Body of pancreas (tissue), 4 donors: ENCODE measurements at places on chromosomes 3 and 15. TPM values are rescaled to one million over a fixed set of nuclear protein-coding genes. Genes with fewer than 3 reads are reported as not detected.

DNA sequence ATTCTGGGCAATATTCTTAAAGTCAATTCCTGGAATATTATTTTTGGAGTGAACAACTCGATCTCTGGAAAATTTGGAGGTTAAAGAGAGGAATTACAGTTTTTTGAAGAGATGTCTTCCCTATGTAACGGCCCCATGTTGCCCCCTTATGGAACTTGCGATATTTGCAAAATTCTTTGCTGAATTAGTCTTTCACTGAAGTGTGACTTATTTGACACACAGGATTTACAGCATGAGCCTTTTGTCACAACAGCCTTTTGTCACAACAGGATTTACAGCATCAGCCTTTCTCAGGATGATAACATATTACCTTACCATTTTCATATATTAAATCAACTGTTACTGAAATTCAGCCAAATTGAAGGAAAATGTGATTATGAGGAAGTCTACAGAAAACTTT is 37.8 kb upstream of the SPTSSB start:
- peak; percentile 24 for DNase-seq

- no peak for DNase-seq
Observed at GRCh38 chr3:189108735-189109134, 63.0 kb upstream of the TPRG1 start.

The CHAC1 gene
- 4.0 TPM for total RNA-seq

DNA sequence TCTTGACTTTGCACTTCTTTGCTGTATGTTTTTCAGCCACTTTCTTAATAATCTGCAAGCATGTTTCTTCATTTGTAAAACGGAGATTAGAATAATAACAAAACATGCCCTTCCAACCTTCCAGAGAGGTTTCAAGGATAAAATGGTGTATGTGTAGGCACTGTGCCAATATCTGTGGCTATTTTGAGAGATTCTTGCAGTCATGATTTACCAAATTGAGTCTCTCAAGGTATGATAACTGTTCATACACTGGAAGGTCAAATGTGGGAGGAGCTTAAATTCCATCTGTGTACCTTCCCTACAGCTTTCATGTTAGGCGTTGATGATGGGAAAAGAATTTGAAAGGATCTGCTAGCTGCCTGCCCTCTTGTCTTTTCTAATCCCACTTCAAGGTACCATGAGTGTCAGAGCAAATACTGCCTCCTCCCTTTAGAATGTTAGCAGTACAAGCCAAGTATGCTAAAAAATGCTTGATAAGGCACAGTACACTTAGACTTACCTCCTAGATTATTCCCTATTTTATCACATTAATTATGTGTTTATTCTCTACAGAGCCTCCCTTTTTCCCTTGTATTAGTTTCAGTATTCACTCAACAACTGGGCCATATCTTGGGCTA is 78.0 kb upstream of the ST8SIA2 start:
- DNase-seq = no peak

The SLC28A1 gene
- total RNA-seq = 0.26 TPM

The SLTM gene
- 56.0 TPM for total RNA-seq

GRCh38 chr3:35524856-35525255 is 114.5 kb upstream of the ARPP21 start:
- no peak for DNase-seq

GRCh38 chr3:114597871-114598270 is 304.0 kb downstream of the TIGIT start:
- DNase-seq = no peak

The SLC2A2 gene
- total RNA-seq = 8.2 TPM

DNA sequence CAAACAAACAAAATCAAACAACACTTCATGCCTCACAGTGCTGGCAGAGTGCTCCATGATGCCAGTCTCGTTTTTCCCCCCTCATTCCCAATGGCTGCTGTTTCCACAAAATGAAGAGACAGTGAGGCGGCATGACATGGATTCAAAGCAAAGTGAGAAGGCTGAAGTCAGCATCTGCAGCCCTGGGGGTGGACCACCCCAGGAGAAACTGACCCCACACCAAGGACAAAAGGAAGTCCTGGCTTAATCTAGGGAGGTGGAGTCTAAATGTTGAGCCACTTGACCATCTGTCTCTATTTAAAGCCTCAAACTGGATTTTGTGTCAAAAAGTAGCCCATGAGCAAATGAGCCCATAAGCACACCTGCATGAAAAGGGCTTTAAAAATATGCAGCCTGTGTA is 151.2 kb upstream of the RORA start:
- no peak for DNase-seq
